Bronchial smooth muscle cell (primary cell): ENCODE measurements at places on chromosomes 16 and 17. TPM values are rescaled to one million over a fixed set of nuclear protein-coding genes. Genes with fewer than 3 reads are reported as not detected.

IGF2BP1 gene
- total RNA-seq = 2.1 and 2.5 TPM in 2 replicates

CCL7 gene
- total RNA-seq = not detected in 2 replicates

SMPD3 gene
- under 0.01 and 0.09 TPM in 2 replicates for total RNA-seq

G6PC1 gene
- total RNA-seq = 0.16 TPM in 1 of 2 replicates, not detected in the other

CIBAR2 gene
- total RNA-seq = not detected in 2 replicates

SKAP1 gene
- not detected in 2 replicates for total RNA-seq

PDILT gene
- total RNA-seq = not detected in 2 replicates

ZNF319 gene
- 1.7 and 2.2 TPM in 2 replicates for total RNA-seq

NKD1 gene
- under 0.01 TPM in 2 replicates for total RNA-seq

SNX20 gene
- not detected in 2 replicates for total RNA-seq

KIF19 gene
- total RNA-seq = not detected in 2 replicates

FOXK2 gene
- total RNA-seq = 19.5 and 19.7 TPM in 2 replicates

CCL18 gene
- total RNA-seq = not detected in 2 replicates

ZNF423 gene
- total RNA-seq = 0.63 and 0.69 TPM in 2 replicates

ALDH3A1 gene
- total RNA-seq = 0.16 and 0.43 TPM in 2 replicates

TEDC2 gene
- total RNA-seq = 0.34 and 1.1 TPM in 2 replicates

KRTAP4-5 gene
- not detected in 2 replicates for total RNA-seq

ACBD4 gene
- total RNA-seq = 5.8 and 7.4 TPM in 2 replicates

MYL11 gene
- 0.95 TPM in 1 of 2 replicates, not detected in the other for total RNA-seq

RAC3 gene
- 5.4 and 5.7 TPM in 2 replicates for total RNA-seq

DHRS7C gene
- not detected in 2 replicates for total RNA-seq

ASIC2 gene
- total RNA-seq = under 0.01 and 0.09 TPM in 2 replicates

TPSG1 gene
- total RNA-seq = not detected in 2 replicates

CCL14 gene
- not detected in 2 replicates for total RNA-seq

IGSF6 gene
- total RNA-seq = not detected in 2 replicates

NXPH3 gene
- total RNA-seq = under 0.01 and 0.17 TPM in 2 replicates

PGAP3 gene
- total RNA-seq = 12.5 and 20.2 TPM in 2 replicates

ATP2A1 gene
- total RNA-seq = 0.16 and 0.43 TPM in 2 replicates

ZNF646 gene
- 9.3 and 12.0 TPM in 2 replicates for total RNA-seq

SLC52A1 gene
- total RNA-seq = 0.32 TPM in 1 of 2 replicates, not detected in the other

RUNDC3A gene
- total RNA-seq = 0.17 and 0.32 TPM in 2 replicates

VTN gene
- total RNA-seq = 0.09 TPM in 1 of 2 replicates, not detected in the other

SHBG gene
- 0.26 and 0.47 TPM in 2 replicates for total RNA-seq

ZNF232 gene
- 6.3 and 7.7 TPM in 2 replicates for total RNA-seq

ABCC11 gene
- total RNA-seq = 0.26 and 0.32 TPM in 2 replicates

C1QTNF8 gene
- not detected in 2 replicates for total RNA-seq

CD300H gene
- not detected in 2 replicates for total RNA-seq

SMIM5 gene
- total RNA-seq = not detected in 2 replicates

MSLN gene
- total RNA-seq = not detected in 2 replicates

CORO6 gene
- 9.6 and 10.2 TPM in 2 replicates for total RNA-seq
